G401 (cell line): ENCODE measurements at places on chromosomes 11 and 22. TPM values are rescaled to one million over a fixed set of nuclear protein-coding genes. Genes with fewer than 3 reads are reported as not detected.

- peak; percentile 10 for DNase-seq
Measured at GRCh38 chr11:15663777-15664218, 549.1 kb downstream of the INSC start.

Gene ARVCF
- 13.8 and 14.9 TPM in 2 replicates for total RNA-seq

GRCh38 chr11:2436521-2437031, 7.7 kb downstream of the TRPM5 start:
- DNase-seq, result no peak

- DNase-seq, result no peak
Measured at GRCh38 chr11:2582351-2582945, 117.3 kb downstream of the KCNQ1OT1 start.

Gene HEPN1
- not detected in 2 replicates for total RNA-seq

Gene ANGPTL5
- not detected in 2 replicates for total RNA-seq

Gene TSGA10IP
- not detected in 2 replicates for total RNA-seq

DNA sequence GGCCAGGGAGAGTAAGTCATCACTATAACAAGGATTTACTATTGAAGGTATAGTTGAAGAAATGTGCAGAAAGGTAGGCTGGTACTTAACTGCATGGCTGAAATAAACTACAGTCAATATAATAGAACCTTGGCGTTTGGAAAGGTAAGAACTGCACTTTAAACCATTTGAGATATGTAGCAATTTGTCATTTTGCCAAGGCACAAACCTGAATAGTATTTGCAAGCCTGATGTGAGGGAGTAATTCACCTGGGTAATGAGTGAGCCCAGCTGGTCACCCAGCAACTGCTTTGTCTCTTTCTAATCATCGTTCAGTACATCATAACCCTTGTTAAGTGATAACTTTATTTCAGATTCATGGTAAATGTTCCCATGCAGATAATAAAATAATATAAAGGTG, 62.3 kb upstream of the SCUBE2 start:
- no peak for DNase-seq

Gene KCNJ1
- not detected in 2 replicates for total RNA-seq

Gene CTSW
- total RNA-seq, result not detected in 2 replicates

DNA sequence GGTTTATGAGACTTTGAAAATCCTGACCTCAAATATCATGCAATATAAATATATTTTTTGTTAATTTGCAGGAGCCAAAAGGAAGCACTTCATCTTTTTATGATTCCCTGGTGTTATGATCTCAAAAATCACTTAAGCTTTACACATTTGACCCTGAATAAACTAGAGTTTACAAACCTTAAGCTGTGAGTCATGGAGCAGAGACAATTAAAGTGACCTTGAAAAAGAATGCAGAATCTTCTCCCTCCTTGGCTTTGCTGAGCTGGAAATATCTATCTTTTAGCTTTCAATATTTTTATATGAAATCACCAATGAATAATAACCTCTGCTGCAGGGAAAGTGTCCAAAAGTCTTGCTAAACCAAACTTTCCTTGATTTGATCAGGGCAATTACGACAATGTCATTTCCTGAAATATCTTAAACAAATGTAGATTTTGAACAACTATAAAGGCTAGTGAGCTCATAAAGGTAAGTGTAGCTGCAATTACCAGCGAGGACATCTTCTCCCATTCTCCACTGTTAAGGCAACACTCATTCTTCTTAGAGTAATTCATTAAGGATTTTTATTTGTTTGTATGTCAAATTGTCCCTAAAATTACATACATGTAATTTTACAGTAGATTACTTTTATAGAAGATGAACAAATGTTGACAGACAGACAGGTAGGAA, 747.0 kb upstream of the LUZP2 start:
- DNase-seq, result no peak

GRCh38 chr11:1497600-1497999, 11.0 kb upstream of the MOB2 start:
- DNase-seq, result no peak

Gene LMO2
- 0.18 TPM in 1 of 2 replicates, not detected in the other for total RNA-seq

Gene EHF
- total RNA-seq, result not detected in 2 replicates

Gene IFITM5
- not detected in 2 replicates for total RNA-seq

Gene PDGFB
- total RNA-seq, result 5.0 and 17.1 TPM in 2 replicates

Gene NRIP3
- 1.1 and 2.5 TPM in 2 replicates for total RNA-seq

- no peak for DNase-seq
Measured at GRCh38 chr22:45638834-45639746, 32.5 kb upstream of the ATXN10 start.

GRCh38 chr11:17296852-17297559, 20.5 kb downstream of the NUCB2 start:
- no peak for DNase-seq

DNA sequence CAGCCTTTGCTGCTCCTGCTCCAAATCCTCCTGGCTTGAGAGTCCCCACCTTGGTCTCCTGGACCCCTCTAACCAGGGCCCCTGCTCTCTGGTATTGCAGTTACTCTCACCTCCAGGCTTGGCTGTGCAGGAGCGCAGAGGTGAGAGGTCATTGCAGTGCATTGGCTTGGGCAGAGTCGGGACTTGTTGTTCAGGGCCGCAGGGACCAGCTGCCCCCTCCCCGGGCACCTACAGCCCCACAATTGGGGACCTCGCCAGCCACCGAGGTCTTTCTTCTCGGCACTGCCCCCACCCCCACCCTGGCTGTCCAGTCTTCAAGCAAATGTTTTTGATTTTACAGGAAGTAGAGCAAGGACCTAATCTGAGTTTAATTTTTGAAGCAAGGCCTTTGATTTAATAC, 65.5 kb upstream of the FGF3 start:
- no peak for DNase-seq

DNA sequence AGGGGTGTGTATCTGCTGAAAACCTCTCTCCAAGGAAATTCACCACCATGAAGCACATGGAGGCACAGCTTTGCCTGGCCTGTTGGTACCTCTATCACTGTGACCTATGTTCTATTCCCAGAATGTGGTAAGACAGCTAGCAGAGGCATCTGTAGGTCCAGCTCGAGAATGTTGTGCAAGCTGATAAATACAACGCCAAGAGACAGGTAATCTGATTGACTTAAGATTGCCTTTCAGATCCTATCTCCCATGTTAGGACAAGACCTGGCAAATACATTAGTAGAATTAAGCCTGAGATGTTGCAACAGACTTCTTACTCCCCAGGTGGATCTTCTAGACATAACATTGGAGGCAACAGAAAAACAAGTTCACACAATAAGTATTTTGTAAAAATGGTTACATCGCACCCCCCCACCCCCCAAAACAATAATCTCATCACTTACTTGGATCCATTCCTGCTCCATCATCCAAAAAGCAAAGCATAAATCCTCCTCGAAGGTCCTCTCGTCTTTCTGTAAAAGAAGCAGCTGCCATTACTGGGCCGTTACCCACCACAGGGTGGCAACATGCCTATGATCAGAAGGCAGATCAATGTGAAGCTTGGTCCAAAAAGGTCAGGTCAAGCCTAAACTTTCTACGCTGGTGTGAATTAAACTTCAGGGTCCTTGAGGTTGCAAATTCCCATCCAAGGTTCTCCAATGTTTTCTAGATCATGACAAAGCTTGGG, 18.5 kb downstream of the MORC2 start:
- no peak for DNase-seq

Gene MUC5AC
- total RNA-seq, result not detected in 2 replicates

DNA sequence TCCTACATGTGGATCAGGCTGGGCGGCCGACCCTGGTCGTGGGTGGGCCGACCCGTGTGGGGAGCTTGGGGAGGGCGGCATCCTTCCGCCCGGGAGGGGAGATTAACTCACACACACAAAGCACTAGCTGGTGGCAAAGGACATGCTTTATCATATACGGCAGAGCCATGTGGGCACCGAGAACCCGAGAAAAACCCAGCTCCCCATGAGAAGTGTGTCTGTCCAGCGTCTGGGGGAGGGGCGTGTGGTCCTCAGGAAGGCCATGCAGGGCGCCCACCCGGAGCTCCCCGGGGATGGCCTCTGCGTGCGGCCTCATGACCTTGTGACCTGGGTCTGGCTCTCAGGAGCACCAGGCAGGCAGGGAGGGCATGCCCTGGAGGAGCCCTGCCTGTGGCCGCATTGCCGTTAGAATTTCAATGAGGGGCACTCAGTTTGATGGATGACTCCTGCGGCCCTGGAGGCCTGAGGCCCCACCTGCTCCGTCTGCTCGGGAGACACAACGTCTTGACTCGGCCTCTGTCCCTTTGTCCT, 39.4 kb upstream of the TOLLIP start:
- DNase-seq, result no peak

DNA sequence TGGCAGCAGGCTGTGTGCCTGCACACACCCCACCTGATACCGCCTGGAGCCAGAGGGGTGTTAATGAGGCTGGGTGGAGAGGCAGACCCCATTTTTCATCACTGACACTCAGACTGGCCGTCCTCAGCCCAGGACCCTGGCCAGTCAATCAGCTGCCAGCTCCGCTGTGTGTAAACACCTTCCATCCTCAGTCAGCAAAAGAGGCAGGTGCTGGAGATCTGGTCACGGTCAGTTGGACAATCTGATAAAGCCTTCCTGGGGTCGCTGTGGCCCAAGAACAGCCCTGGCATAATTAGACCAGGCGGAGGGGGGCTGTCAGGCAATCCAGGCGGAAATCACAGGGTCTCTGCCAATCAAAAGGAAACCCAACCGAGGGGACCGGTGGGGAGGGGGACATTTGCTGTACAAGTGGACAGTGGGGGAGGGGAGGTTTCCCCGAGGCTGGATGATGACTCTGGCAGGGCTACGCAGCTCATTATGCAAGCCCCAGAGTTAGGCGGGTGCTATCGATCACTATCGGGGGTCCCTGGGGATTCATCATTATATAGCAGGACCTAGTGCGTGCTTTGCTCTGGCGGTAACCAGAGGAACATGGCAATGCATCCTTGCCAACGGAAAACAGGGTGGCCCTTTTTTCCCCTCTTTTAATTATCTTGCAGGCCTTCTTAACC, 72.9 kb downstream of the ABTB2 start:
- DNase-seq, result no peak

Gene B3GAT3
- 58.5 and 67.4 TPM in 2 replicates for total RNA-seq

GRCh38 chr11:1090600-1091331, 16.1 kb downstream of the MUC2 start:
- DNase-seq, result no peak

- DNase-seq, result peak; percentile 70
Measured at GRCh38 chr11:133078591-133079404, 453.5 kb downstream of the OPCML start.

GRCh38 chr11:22405377-22405776, 67.2 kb downstream of the SLC17A6 start:
- DNase-seq, result no peak

Gene IRF7
- 1.1 and 3.6 TPM in 2 replicates for total RNA-seq

- DNase-seq, result no peak
Measured at GRCh38 chr22:50179937-50180726, 5.6 kb upstream of the TRABD start.

GRCh38 chr11:1870721-1871466, 18.0 kb downstream of the LSP1 start:
- peak; percentile 11 for DNase-seq

- peak; percentile 64 for DNase-seq
Measured at GRCh38 chr22:35134637-35135036, 68.7 kb downstream of the ISX start.

Gene DDTL
- not detected in 2 replicates for total RNA-seq

- no peak for DNase-seq
Measured at GRCh38 chr11:9362393-9362863, 22.0 kb upstream of the IPO7 start.

Gene CREB3L1
- total RNA-seq, result 2.4 and 7.2 TPM in 2 replicates

- DNase-seq, result peak; percentile 10
Measured at GRCh38 chr22:46107753-46108563, 42.4 kb upstream of the PPARA start.

Gene CHRM1
- not detected in 2 replicates for total RNA-seq
